Ovary (tissue), 10 donors: ENCODE measurements at places on chromosomes 5 and 9. TPM values are rescaled to one million over a fixed set of nuclear protein-coding genes. Genes with fewer than 3 reads are reported as not detected.
A peak's percentile ranks its signal among the peaks of the same experiment; 100 is the strongest.

GRCh38 chr9:104858846-104859245, 69.1 kb downstream of the ABCA1 start:
- no peak for DNase-seq
- no peaks in the 10 kb centered on the region for H3K36me3 ChIP-seq
- no peaks in the 10 kb centered on the region for H3K27me3 ChIP-seq
- peaks cover 12% of the 10 kb centered on the region for H3K4me1 ChIP-seq
- H3K4me3 ChIP-seq: no peak overlapping the region

DNA sequence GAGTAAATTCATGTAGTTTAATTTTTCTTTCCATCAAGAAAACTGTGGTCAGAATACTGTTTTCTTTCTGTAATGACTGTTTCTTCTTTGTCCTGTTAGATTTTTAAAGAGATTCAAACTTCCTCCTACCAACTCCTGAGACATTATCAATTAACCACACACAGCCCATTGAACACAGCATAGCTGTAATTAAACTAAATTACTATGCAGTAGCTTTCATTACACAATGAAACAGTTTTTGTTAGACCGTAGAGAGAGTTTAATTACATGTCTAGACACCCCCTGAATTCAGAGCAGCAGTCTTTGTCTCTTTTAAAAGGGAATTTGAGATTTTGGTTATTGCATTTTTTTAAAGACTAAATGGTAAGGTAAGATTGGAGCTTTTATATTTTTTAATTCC, 77.5 kb downstream of the STARD4 start:
- H3K4me1 ChIP-seq: no peaks in the 10 kb centered on the region
- no peaks in the 10 kb centered on the region for H3K27me3 ChIP-seq
- H3K4me3 ChIP-seq: no peak overlapping the region
- no peak overlapping the region for H3K27ac ChIP-seq

SH3GL2 gene
- 4.9 TPM for polyA plus RNA-seq

DNA sequence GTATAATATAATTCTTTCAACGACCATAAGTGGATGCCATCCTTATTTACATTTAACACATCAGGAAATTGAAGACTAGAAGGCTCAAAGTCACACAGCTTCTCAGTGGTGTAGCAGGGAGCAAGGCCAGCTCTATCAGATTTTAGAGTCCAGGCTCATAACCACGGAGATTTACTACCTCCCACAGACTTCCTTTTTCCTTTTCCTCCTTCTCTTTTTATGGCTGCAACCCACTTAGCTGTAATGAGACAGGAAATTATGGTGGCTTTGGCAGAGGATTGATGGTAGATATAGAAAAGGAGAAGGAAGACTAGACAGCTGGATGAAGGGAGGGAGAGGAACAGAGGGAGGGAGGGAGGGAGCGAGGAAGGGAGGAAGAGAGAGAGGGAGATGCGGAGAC, 47.4 kb downstream of the SPEF2 start:
- no peak overlapping the region for H3K27ac ChIP-seq
- DNase-seq: no peak
- no peaks in the 10 kb centered on the region for H3K36me3 ChIP-seq
- H3K27me3 ChIP-seq: no peaks in the 10 kb centered on the region

- H3K27ac ChIP-seq: no peak overlapping the region
- H3K27me3 ChIP-seq: no peaks in the 10 kb centered on the region
- no peaks in the 10 kb centered on the region for H3K36me3 ChIP-seq
- H3K4me1 ChIP-seq: no peaks in the 10 kb centered on the region
Measured at GRCh38 chr5:54159893-54160195, 150.5 kb downstream of the ARL15 start.

GRCh38 chr5:36363101-36363500, 61.4 kb upstream of the RANBP3L start:
- DNase-seq: no peak
- H3K4me1 ChIP-seq: peaks cover 2% of the 10 kb centered on the region
- H3K36me3 ChIP-seq: no peaks in the 10 kb centered on the region

- DNase-seq: no peak
- no peaks in the 10 kb centered on the region for H3K27me3 ChIP-seq
- H3K4me1 ChIP-seq: no peaks in the 10 kb centered on the region
- H3K36me3 ChIP-seq: no peaks in the 10 kb centered on the region
Measured at GRCh38 chr5:137600721-137601360, 101.7 kb upstream of the SPOCK1 start.

DNA sequence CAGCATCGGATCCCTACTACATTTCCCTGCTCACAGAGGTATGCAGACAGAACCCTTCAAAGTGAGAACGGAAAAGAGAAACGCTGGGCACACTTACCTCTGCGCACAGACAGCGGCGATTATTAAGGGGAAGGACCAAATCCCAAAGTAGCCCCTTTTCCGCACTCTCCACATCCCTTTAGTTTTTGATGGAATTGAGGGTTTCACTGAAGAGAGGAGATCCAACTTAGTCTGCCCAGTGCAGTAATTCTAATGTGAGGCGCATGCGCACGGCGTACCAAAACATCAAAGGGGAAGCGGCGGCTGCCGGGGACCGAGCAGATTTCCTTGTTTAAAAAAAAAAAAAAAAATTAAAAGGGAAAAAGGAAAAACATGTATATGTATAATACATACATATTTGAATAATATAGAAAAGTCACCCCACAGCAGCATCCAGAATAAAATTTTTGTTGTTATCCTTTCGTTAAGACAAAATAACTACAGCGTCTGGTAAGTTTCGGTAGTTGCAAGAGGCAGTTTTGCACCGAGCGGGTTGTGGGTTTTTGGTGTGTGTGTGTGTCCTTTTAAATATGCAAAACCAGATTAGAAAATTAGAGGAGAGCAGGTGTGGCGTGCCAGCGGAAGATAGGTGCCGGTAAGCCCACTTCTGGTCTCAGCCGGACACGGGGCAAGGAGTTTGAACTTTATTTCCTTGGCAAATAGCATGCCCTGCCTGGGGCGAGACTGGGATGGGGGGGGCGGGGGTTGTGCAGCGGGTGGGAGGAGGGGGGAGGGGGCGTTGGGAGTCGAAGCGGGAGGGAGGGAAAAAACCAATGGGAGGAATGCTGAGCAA, at the start of gene GABRB2:
Gene GABRB2 (minus strand): TSS at position 256 of the 832 bp plus-strand sequence. CDS start 82 bp downstream, at position 174.
- no peak within 1 kb of the TSS for H3K27ac ChIP-seq
- H3K27me3 ChIP-seq: no peaks in the 10 kb centered on the region
- peaks cover 1% of the 10 kb centered on the region for H3K4me1 ChIP-seq
- no peaks in the 10 kb centered on the region for H3K36me3 ChIP-seq
- H3K4me3 ChIP-seq: peak within 1 kb of the TSS; percentile 22
- DNase-seq: no peak

PCDHA13 gene
- 0.17 TPM for polyA plus RNA-seq

DNA sequence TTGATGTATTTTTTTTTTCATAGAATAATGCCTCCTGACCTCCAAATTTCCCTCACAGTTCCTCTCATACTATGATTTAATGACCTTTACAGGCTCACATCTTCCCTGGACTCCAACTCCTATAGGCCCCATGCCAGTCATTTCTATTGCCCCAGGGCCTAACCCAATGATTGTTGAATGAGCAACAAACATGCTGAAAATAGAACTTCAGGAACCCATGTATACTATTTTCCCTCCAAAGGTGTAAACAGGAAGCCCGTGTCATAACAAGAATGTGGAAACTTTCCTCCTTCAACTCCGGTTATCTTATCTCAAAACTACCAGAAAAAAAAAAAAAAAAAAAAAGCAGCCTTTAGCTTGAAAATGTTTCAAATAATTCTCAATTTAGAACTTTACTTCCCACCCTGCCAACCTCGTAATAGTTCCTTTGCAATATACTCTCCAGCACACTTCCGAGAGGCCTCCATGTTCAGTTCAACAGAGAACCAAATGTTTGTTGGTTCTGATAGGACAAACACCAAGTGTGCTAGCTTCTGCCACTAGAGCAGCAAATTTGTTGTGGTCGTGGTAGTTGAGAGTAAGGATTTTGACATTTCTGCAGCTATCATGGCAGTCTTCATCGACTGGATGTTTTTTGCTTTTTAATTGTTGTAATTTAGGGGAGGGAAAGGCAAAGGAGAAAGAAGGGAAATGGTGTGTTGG, 25.8 kb downstream of the TRPM6 start:
- no peaks in the 10 kb centered on the region for H3K4me1 ChIP-seq
- no peak overlapping the region for H3K27ac ChIP-seq
- H3K36me3 ChIP-seq: no peaks in the 10 kb centered on the region
- no peaks in the 10 kb centered on the region for H3K27me3 ChIP-seq
- DNase-seq: no peak
- no peak overlapping the region for H3K4me3 ChIP-seq

GRCh38 chr5:164119806-164120447, 614.5 kb downstream of the MAT2B start:
- no peak overlapping the region for H3K27ac ChIP-seq
- H3K4me1 ChIP-seq: no peaks in the 10 kb centered on the region
- DNase-seq: no peak
- no peak overlapping the region for H3K4me3 ChIP-seq
- H3K36me3 ChIP-seq: no peaks in the 10 kb centered on the region
